Stomach (tissue), 19 donors: ENCODE measurements at places on chromosomes 1 and 21.

- peak; percentile 88 for DNase-seq
These were observed 1.1 kb upstream of the CIART start for GRCh38 chr1:150281221-150281757.

- no peak for DNase-seq
These were observed 35.9 kb downstream of the SMAP2 start for GRCh38 chr1:40409467-40409866.

GRCh38 chr1:107359472-107360241 is 218.8 kb downstream of the NTNG1 start:
- no peak for DNase-seq

- no peak for DNase-seq
These were observed 19.2 kb upstream of the PARP1 start for GRCh38 chr1:226427131-226427530.

DNA sequence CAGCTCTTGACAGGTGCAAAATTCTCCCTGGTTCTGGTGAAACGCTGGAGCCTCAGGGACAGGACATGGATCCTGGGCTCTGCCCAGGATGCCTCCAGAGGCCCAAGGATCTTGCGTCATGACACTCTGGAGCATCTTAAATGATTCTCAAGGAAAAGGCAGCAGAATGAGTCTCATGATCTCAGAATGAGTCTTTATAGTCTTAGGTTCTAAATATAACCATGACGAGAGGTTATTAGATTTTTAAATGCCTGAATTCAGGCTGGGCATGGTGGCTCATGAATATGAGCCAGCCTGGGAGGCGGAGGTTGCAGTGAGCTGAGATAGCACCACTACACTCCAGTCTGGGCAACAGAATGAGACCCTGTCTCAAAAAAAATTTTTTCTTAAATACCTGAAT is 55.5 kb downstream of the ECE1 start:
- DNase-seq = no peak

GRCh38 chr21:45533361-45533845 is 8.8 kb downstream of the SLC19A1 start:
- DNase-seq = peak; percentile 65

DNA sequence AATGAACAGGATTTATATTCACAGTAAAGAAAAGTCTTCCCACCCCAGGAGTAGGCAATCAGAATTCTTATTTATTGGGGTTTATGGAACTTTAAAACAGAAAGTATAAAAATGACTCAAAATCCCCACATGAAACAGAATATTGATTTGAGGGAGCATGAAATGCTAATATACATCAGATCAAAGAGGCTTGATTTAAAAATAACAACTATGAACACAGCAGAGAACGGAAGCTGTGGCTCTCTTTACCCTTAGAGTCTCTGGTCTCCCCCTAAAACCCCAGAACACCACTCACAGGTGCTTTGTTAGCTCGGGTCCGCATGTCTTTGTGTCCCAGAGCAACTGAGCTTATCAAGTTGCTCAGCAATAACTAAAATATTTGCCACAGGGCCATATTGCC is 31.2 kb upstream of the FASLG start:
- DNase-seq = no peak

GRCh38 chr1:228050571-228051231 is 31.8 kb upstream of the ARF1 start:
- DNase-seq = peak; percentile 22

DNA sequence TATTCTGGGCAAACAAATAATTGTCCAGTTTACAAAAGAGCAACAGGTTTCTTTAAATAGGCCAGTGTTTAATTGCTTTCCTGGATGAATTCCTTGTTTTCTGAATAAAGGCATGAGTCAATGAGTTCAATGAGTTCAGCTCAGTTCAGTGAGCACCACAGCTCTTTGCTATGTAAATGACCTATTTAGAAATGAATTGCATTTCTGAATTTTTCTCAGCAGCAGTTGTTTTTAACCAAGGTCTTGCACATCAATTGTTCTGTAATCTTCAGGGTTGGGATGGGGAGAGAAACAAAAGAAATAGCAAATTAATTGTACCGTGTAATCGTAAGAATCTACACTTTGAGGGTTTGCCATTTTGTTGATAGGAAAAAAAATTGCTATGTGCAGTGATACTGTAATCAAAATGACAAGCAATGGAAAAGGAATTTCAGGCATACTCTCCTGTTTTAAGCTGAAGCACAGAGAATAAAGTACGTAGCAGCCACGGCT is 45.7 kb downstream of the MIS18A start:
- no peak for DNase-seq

- DNase-seq = peak; percentile 9
These were observed 368.6 kb upstream of the NEGR1 start for GRCh38 chr1:72650843-72651435.

GRCh38 chr1:116886291-116886878 is 23.3 kb upstream of the PTGFRN start:
- DNase-seq = peak; percentile 44

DNA sequence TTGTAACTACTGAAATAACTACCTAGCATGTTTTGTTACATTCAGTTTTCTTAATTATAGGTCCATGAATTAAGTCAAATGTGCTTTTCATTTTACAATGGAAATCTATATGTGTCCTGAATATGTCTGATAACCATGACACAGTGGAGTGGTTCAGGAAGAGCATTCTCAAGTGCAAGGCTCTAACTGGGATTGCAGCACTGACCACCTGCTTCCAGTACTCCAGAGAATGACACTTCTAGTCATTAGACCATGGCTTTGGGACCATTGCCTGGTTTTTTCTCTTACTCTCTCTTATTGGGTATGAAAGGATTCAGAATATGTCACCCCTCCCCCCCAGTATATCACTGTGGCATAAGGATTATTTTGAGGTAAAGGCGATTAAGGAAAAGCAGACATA is 204.9 kb upstream of the CACYBP start:
- no peak for DNase-seq

- no peak for DNase-seq
These were observed 151.4 kb upstream of the ETV3 start for GRCh38 chr1:157289424-157290105.

DNA sequence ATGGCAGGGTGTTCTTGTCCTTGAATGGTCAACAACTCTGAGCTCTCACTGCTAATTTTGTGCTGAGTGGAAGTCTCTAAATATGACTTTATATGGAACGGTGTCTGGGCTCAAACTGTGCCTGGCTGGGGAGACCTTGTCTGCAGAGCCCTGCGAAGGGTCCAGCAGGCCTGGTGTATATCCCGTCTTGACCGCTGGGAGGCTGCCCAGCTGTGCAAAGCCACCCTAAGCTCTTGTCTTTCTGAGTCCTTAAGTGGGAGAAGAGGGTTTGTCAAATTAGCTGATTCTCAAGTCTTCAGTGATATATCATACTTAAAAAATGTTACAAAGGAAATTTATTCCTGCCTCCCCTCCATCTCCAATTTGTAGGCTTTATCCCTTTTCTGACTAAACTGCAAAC is 198.7 kb downstream of the KCNJ6 start:
- DNase-seq = no peak

DNA sequence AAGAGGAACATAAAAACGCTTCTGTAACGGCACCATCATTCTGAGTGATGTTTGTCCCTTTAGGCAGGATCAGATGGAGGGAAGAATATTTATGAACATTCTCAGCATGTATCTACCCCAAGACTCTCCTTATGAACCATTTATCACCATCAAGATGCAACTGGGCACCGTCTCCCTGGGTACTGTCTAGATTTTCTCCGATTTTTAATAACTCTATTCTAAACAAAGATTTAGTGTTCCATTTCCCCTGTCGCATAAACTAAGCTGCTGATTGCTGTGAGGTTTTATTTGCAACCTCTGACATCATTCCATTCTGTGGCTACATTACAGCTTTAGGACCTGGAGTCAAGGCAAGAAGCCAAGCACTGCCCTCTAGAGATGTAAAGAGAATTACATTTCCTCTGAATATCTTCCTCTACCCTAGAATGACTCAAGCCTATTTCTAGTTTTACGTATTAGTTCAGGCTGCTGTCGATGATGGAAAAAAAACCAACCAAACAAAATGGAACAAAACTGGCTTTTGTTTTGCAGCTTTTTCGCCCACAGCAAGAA is 130.1 kb upstream of the MAP1LC3C start:
- peak; percentile 10 for DNase-seq

GRCh38 chr1:66335859-66336640 is 197.9 kb upstream of the SGIP1 start:
- DNase-seq = peak; percentile 80

DNA sequence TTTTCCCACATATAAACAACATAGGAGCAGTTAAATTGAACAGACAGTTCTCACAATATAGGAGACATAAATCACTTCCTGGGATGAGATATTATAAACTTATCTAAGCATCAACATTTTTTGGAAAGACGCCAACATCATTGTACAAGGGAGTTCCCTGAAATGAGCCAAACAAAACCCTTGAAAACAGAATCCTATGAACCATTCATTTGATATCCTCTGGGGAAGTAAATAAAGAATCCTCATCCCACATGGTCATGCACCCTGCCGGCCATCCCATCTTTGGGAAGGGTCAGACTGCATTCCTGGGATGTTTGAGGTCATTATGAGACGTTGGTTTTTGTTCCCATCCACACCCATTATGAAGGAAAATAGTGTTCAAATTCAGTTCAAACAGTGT is 111.8 kb upstream of the USP25 start:
- DNase-seq = peak; percentile 20

GRCh38 chr1:198167436-198167934 is 10.7 kb downstream of the NEK7 start:
- DNase-seq = no peak

DNA sequence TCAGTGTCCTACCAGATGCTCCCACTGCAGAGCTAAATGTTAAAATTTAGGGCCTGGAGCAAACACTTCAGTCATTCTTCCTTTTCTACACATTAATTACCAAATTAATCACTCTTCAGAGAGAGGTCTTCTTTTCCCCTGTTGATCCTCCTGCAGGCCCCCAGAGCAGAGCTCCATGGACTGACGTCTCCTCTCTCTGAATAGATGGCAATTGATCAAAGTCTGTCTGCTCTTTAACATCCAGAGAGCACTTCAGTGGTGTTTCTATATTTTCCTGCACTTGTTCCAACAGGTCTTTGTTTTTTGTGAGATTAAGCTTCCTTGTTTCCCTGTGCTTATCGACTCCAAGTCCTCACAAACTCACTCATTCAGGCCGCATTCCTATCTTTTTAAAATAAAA is 239.3 kb downstream of the SIPA1L2 start:
- DNase-seq = no peak

DNA sequence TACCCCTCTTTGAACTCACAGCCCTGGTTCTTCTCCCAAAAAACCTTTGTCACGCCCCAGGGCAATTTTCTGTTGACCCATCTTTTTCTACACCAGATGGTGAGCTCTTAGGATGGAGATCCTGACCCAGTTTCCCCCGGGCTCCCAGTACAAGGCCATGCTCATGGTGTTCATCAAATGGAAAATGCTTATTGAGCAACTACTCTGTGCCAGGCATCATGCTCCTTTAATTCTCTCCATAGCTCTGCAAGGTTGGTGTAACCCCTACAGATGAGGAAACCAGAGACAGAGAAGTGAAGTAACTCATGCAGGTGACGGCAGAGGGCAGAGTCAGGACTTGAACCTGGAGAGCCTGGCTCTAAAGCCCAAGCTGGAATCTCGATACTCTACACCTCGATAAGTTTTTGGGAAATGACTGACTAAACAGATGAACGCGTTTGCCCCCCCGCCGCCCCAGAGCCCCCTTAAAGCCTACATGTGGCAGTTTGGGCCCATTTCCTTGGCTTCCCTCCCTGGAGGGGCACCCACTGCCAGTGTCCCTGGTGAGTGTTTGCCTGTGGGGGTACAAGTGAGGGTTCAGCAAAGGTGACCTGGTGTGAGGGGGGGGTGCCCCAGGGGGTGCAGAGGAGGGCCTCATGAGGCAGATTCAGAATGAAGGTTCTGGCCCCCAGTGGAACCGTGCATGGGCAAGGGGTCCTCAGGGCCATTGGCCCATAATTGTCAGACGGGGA is 30.2 kb upstream of the RUNX3 start:
- no peak for DNase-seq
